ENCODE measurements at places on chromosomes 4 and X.

DNA sequence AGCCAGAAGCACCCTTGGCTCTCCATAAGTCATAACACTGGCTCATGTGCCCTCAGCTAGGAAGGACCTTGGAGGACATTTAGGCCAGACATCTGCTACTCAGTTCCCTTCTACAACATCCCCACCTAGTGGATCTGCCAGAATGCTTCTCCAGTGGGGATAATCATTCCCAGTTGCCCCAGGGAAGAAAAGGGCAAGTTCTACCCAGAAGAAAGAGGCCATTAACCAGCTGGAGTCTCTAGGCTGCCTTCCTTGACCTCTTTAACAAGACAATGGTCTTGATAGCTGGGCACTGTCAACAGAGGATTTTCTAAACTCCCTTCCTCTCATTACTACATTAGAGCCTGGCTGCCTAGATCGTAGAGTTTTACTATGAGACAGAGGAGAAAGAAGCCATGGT lies 42.0 kb downstream of the LGI2 start:
- DNase-seq: peak; percentile 53

GRCh38 chr4:171676555-171677215 lies 136.5 kb upstream of the GALNTL6 start:
- DNase-seq: no peak

GRCh38 chr4:89438102-89438831 lies 130.7 kb upstream of the GPRIN3 start:
- peak; percentile 78 for DNase-seq

- no peak for DNase-seq
Measured at GRCh38 chrX:146264763-146265375, 447.2 kb downstream of the SLITRK2 start.

GRCh38 chrX:57821703-57822387 lies 88.4 kb downstream of the ZXDA start:
- peak; percentile 74 for DNase-seq

DNA sequence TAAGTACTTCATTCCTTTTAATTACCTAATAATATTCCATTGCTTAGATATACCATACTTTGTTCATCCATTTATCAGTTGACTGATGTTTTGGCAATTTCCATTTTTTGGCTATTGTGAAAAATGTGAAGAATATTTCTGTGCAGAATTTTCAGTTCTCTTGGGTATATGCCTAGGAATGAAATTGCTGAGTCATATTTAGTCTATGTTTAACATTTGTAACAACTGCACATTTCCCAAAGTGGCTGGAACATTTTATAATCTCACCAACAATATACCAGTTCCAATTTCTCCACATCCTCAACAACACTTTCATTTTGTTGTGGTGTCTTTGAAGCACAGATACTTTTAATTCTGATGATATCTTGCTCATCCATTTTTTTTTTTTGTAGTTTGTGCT lies 215.5 kb downstream of the PDGFC start:
- DNase-seq: no peak

GRCh38 chr4:38131371-38132091 lies 171.3 kb downstream of the PTTG2 start:
- no peak for DNase-seq

DNA sequence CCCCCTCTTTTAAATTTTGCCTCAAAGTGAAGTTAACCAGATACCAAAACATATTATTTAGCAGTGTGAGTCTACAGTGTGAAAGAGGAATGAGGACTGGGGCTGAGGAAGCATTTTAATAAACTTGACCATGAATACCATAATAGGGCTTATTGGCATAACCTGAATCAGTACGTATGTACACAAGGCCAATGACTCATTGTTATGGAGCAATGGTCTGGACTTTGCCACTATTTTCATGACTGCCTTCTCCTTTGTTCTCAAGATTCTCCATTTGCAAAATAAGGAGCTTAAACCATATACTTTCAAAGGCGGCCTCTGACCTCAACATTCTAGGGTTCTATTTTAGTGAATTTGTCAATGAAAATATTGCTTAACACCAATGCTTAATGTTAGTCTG lies 102.8 kb upstream of the OR13H1 start:
- peak; percentile 81 for DNase-seq

DNA sequence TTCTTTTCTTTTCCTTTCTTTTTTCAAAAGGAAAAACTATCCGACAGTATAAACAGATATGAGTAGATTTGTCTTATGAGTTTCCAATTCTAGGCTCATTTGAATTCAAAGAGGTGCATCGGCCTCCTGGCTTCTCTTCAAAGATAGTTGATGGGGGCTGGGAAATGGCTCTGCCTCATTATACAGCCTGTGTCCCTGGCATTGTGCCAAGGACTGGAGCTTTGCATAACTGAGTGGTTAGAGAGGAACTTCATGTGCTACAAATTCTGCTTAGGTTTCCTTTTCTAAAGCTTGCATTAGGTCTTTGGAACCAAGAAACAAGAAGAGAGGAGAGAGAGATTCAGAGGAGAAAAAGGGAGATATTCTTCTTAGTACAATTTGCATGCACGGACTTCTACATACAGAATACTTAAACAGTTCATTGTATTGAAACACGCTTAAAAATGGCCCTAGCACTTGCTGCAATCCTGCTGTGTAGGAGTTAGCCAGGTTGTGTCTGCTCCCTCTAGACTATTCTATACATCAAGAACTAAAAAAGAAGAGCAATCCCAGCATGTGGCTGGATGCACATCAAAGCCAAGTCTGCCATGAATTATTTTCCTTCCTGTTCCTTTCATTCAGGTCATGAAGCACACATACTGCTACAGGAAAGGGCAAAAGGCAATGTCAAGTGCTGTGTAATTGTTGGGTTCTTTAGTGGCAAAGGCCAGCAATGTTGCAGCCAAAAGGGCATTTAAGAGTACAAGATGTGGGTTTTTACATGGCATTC lies 70.9 kb downstream of the INTS12 start:
- DNase-seq: peak; percentile 60

GRCh38 chrX:100973411-100973810 lies 3.9 kb downstream of the ARL13A start:
- no peak for DNase-seq

DNA sequence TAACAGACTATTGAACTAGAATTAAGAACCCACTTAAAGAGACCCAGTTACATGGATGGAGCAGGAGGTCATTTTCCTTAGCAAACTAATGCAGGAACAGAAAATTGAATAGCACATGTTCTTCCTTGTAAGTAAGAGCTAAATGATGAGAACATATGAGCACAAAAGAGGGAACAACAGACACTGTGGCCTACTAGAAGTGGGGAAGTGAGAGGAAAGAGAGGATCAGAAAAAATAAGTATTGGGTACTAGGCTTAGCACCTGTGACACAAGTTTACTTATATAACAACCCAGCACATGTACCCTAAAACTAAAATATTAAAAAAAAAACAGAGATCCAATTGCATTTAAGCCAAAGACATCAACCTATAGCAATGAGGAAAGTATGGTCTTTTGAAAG lies 26.2 kb downstream of the ARAP2 start:
- DNase-seq: no peak

DNA sequence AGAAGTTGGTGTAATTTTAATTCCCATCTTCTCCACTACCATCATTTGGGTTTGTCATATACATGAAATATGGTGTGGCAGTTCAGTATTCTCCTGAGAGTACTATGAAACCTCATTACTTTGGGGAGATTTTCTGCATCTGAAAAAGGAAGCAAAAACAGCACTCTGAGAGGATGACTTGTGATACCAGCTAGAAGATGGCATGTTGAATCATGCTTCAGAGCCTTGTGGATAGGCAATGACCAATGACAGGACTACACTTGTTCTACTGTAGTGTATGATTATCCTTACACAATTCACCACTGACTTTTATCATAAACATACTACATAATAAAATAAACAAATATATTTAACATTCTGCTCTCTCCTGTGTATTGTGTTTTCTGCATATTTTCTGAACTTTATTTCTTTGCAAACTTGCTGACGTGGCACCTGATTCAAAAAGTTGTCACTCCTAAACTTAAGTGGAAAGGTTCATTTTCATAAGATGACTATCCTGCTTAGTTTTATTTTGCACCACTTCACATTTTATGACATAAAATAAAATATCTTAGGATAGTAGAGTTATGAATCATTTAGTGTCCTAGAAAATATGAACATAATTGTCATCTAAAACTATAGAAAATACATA lies 991.3 kb downstream of the FSTL5 start:
- DNase-seq: no peak

- DNase-seq: no peak
Measured at GRCh38 chrX:70062961-70063550, 799 bp downstream of the OTUD6A start.

DNA sequence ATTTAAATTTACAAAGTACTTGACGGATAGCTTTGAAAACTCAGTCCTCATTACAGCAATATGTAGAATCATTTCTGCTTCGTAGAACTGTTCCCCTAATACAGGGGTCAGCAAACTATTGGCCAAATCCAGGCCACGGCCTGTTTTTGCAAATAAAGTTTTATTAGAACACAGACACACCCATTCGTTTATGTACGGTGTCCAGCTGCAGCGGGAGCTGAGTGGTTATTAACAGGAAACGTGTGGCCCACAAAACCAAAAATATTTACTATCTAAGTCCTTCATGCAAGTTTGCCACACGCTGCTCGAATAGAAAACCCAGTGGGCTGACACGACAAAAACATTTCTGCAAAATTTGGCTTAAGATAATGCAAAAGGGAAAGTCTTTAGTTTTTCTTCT lies 146.5 kb downstream of the AFAP1 start:
- DNase-seq: no peak
